ENCODE measurements at places on chromosomes 5 and 9.

- DNase-seq = no peak
These were observed 463.4 kb downstream of the ZNF608 start for GRCh38 chr5:124283031-124283430.

DNA sequence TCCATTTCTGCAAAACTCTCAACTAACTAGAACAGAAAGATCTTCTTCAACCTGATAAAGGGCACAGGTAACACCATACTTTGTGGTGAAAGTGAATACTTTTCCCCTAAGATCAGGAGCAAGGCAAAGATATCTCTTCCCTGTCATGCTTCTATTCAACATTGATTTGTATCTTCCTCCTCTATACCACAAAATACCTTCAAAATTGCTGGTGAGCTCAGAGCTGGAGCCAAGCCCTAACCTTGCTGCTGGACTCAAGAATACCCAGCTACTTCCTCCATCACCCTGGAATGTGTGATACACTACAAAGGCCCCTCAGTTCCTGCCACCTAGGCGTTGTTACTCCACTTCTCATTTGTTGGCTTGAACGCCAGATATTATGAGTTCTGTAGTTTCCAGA lies 499.0 kb downstream of the ACTL7B start:
- no peak for DNase-seq

GRCh38 chr5:98498028-98498427 lies 275.4 kb upstream of the RGMB start:
- no peak for DNase-seq

DNA sequence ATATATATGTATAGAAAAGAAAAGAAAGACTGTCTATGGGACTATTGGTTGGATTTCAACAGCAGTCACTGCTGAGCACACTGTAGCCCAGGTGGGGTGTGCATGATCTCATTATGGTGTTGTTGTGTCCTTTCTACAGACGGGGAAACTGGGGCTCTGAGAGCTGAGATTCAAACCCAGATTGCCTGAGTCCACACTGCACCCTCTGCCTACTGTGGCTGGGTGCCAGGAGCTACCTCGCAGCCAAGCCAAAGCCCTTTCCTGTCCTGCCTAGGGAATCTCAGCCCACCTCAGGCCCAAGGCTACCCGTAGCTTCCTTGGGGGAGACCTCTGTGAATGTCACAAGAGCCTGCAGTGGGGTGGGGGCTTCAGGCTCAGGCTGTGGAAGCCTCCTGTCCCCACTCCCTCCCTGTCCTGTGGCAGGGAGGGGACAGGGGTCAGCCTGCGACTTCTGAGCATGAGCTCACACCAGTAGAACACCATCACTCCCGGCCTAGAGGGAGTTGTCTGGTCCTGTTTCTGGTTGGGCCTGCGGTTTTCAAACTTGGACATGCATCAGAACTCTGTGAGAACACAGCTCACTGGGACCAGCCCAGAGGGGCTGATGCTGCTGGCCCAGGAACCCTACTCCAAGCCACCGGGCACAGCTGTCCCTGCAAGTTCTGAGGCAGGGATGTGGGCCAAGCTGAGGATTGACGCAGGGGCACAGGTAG lies 7.9 kb upstream of the NINJ1 start:
- DNase-seq = no peak

DNA sequence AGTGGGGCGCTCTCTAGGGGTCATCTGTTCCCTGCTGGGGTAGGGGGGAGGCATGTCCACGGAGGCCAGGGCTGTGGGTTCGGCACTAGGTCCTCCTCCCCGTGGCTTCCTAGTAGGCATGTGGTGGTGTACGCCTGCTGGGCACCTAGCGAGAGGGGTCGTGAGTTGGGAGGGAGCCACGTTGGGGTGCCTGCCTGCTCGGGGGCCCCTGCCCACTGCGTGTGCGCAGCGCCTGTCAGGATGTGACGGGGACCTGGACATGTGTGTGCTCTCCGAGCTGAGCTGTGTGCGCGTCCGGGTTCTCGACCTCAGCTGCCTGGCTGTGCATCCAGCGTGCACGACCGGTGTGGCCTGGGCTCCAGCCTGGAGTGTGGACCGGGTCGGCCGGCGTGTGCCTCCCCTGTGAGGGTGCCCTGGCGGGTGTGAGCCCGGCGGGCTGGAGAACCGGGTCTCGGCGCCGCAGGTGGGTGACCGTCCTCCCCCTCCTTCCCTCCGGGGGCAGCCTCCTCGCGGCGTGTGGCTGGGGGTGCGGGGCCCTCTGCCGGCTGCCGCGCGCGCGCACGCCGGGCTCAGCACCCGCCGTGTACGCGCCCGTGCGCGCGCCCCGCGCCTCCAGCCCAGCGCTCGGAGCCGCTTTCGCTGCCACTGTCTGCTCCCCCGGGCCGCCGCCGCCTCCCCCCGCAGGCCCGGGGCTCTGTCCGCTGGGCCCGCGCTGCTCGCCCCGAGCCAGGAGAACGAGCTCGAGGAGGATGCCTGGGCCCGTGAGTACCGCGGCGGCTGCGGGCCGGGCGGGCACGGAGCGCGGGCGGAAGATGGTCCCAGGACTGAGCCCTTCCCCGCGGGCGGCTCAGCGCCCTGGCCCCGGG lies at the start of gene PRR7:
Gene PRR7 (plus strand): TSS at position 615 of the 866 bp plus-strand sequence. CDS start 8,254 bp downstream, outside the sequence.
- DNase-seq = no peak

DNA sequence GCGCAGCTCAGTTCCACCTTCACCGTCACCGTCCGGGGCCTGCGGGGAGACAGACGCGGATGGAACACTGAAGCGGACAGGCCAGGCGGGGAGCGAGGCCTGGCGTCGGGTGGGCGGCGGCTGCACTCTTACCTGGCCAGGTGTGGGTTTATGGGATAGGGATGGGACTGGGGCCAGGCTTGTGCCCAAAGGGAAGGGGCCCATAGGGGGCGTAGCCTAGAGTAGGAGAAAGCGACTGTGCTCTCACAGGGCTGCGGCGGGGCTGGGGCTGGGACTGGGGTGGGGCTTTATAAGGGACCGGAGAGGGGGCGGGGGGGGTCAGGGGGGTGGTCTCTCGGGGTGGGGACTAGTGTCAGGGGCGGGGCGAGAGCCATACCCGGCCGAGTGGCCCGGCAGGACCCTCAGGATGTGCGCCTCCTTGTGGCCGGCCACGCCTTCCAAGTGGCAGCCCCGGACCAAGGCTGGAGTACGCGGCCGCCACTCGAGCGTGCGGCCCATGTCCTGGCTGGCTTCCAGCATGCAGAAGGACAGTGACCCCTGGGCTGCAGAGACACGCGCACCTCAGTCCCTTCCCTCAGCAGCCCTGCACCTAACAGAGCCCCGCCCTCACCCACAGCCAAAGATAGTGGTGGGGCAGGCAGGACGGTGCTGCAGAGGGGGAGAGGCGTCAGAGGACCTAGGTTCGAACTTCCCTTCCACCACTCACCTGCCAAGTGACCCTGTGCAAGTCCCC lies 22.8 kb downstream of the FPGS start:
- DNase-seq = no peak

GRCh38 chr9:92122061-92122460 lies 6.8 kb upstream of the SPTLC1 start:
- DNase-seq = no peak

GRCh38 chr5:133405275-133406034 lies 206.9 kb downstream of the FSTL4 start:
- DNase-seq = no peak

All from fibroblast of the conjunctiva (primary cell).